Suppressor macrophage treated with lipopolysaccharide for 4 hours (primary cell): ENCODE measurements at places on chromosomes 13 and 19.

GRCh38 chr13:27534108-27534980, 84.0 kb upstream of the MTIF3 start:
- DNase-seq: no peak

- no peak for DNase-seq
Measured at GRCh38 chr13:42043676-42044075, 4.8 kb upstream of the DGKH start.

DNA sequence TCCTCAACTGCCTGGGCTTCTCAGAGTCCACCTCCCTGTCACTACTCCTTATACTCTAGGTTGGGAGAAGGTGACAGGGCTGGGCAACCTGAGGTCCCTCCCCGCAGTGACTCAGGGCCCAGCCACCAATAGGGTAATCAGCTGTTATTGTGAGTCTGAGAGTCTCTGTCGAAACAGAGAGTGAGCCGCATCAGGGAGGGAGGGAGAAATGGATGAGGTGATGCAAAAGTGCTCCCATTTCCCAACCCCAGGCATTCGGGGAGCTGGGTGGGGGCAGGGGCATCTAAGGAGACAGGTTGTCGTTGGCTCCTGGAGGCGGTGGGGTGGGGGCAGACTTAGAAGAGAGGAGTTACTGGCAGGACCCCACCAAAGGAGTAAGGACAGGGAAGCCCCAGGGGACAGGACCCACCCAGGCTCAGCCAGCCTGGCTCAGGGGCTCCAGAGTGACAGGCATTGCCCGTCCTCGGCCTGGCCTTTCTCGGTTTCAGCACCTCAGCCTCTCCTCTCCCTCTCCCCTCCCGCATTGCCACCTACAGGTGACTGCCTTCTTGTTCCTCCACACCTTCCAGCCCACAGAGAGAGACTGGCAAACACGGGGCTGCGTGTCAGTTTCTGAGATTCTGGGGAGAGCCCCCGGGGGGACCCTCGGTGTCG, at the start of gene DMKN:
TSS of gene DMKN (minus strand) at position 22 of the 654 bp plus-strand sequence. CDS start 174 bp downstream, outside the sequence.
- no peak for DNase-seq

DNA sequence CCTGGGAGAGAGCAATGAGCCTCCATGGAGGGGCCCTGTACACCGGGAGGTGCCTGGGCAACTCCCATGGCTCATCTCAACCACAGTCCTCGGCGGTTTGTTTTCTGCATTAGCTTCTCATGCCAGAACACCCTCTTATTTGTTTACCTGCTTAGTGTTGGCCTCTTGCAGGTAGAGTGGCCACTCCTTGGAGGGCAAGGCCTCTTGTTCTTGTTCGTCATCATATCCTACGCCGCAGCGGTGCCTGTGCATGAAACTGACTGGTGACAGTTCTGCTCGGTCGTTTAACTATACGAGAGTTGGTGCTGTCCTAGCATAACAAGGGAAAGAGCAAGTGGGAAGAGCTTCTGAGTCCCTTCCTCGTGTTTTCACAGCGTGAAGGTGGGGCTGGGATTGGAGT, 40.5 kb upstream of the RNF113B start:
- no peak for DNase-seq

DNA sequence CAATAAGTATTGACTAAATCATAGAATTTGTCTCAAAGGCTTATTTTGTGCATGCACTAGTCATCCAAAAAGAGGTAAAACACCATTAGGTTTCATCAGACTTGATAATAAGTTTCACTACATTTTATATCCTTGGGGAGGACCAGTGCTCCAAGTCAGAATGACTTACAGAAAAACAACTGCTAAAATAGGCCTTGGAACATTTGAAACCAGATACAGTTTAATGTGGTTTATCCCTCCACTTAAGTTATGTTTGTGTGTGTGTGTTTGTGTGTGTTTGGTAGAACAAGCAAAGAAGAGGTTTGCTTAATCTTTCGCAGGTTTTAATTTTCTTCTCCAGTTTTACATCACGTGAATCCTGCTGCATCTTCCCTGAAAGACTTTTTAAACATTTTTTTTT, 570.9 kb downstream of the PCDH9 start:
- DNase-seq: no peak

DNA sequence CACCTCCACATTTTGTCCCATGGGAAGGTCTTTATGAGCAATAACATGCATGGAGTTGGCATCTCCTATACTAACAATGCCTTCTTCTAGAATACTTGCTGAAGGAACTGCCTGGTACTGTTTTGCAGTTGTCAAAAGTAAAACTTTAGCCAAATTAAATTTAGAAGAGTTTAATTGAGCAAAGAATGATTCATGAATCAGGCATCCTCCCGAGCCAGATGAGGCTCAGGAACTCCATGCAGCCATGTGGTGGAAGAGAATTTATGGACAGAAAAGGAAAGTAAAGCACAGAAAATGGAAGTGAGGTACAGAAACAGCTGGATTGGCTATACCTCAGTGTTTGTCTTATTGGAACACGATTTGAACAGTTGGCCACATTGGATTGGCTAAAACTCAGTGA, 1081.9 kb downstream of the SLITRK1 start:
- DNase-seq: no peak

DNA sequence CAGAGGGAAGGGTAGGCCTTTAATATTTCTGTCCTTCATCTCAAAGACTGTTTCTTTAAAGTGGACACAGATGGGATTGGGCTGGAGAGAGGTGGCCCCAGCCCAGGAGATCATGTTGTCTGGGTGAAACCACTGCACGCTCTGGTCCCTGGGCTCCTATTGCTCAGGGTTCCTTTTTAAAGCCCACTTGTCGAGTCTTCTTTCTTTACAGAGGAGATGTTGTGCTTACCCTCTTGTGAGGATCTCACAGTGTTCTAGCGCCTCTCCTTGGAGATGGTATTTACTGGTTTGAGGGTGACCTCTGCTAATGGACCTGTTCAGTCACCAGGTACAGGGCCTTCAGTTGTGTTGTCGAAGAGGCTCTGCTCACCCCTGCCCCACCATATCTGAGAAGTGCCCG, 128.4 kb downstream of the TM9SF2 start:
- DNase-seq: no peak

- peak; percentile 24 for DNase-seq
Measured at GRCh38 chr19:35718345-35719041, 690 bp downstream of the KMT2B start.

GRCh38 chr13:26440111-26440510, 117.4 kb upstream of the WASF3 start:
- DNase-seq: no peak

- no peak for DNase-seq
Measured at GRCh38 chr13:100755891-100756290, 81.3 kb upstream of the TMTC4 start.

DNA sequence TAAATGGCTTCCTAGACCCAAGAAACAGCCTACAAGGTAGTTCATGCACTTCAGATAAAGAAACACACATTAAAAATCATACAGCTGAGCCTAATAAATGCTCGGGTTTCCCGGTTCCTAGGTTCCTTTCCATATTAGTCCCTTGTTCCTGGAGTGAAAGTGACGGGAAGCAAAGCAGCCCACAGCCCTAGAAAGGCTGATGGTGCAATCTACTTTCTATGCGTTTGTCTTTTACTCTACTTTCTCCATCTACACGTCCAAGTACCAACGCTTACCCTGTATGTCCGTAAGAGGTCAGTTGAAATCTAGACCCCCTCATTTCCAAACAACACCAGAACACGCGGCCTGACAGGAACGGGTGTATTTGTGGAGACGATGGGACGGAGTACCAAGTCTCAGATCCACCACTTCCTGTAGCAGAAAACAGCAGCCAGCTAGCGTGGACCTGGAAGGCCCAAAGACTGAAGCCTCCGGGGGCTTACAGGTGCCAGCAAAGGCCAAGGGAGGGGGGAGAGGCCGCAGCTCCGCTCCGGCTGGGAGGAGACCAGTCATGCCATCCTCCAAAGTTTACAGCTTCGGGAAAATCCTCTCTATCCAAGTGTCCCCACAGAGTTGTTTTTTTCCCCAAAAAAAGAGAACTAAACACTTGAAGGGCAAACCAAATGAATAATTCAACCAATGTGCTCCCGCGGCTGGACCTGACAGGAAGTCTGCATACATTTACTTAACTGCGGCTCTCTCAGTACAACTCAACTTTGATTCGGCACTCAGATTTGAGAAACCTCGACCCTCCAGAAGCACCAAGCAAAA, 34.1 kb downstream of the STK24 start:
- peak; percentile 74 for DNase-seq

GRCh38 chr13:37953696-37954095, 84.1 kb upstream of the TRPC4 start:
- DNase-seq: no peak

DNA sequence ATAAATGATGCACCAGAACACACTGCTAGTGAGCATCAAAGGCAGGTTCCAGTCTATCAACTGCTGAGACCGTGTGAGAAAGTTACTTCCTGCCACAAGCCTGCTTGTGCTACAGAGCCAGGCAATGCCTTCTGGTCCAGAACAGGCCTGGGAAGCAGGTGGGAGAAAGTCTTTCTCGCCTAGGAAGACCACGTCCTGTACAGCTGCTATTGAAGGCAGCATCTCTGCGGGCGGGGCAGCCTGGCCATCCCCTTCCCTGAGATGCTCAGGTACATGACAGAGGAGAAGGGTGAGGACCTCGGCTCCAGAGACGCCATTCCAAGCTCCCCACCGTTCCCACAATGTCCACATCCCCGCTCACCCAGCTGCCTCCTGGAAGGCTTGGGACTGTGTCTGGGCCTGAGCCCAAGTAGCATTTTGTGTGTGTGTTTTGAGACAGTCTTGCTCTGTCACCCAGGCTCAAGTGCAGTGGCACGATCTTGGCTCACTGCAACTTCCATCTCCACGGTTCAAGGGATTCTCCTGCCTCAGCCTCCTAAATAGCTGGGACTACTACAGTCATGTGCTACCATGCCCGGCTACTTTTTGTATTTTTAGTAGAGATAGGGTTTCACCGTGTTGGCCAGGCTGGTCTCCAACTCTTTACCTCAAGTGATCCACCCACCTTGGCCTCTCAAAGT, 3.4 kb downstream of the RFX1 start:
- no peak for DNase-seq

DNA sequence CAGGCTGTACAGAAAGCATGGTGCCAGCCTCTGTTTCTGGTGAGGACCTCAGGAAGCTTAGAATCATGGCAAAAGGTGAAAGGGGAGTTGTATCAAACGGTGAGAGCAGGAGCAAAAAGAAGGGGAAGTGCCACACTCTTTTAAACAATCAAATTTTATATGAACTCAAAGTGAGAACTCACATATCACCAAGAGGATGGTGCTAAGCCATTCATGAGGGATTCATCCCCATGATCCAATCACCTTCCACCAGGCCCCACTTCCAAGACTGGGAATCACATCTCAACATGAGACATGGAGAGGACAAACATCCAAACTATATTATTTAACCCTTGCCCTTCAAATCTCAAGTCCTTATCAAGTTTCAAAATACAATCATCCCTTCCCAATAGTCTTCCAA, 836.7 kb downstream of the SLITRK5 start:
- DNase-seq: no peak

DNA sequence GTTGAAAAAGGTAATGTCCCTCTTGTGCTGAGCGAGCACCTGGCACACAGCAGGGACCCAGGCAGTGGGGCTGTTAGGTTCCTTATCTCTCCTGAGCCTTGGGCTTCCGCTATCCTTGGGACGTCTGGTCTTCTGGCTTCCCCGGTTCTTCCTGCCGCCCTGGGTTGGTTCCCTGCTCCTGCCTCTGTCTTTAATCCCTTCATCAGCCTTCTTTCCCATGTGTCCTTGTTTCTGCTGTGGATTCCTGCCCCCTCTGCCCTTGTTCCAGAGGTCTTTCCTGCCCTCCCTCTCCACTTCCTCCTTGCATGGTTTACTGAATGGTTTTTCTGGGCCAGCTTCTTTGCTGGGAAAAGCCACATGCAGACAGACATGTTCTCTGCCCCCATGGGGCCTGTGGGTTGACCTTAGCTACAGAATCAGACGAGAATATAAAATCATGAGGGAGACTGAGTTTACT, 2.6 kb downstream of the EPN1 start:
- no peak for DNase-seq

GRCh38 chr13:79435561-79435990, 29.5 kb upstream of the RBM26 start:
- DNase-seq: no peak

- DNase-seq: no peak
Measured at GRCh38 chr13:29856426-29856825, 6.0 kb upstream of the UBL3 start.

- DNase-seq: peak; percentile 83
Measured at GRCh38 chr13:48304143-48304876, 759 bp downstream of the RB1 start.

GRCh38 chr19:17049711-17050280, 23.2 kb upstream of the CPAMD8 start:
- peak; percentile 16 for DNase-seq

GRCh38 chr13:61084988-61085387, 330.7 kb downstream of the PCDH20 start:
- no peak for DNase-seq

- no peak for DNase-seq
Measured at GRCh38 chr13:42762251-42762650, 19.1 kb upstream of the FAM216B start.

- DNase-seq: no peak
Measured at GRCh38 chr13:37194428-37194861, 89.0 kb upstream of the CSNK1A1L start.

GRCh38 chr19:58154287-58154678, 3.7 kb upstream of the ZNF329 start:
- DNase-seq: no peak

DNA sequence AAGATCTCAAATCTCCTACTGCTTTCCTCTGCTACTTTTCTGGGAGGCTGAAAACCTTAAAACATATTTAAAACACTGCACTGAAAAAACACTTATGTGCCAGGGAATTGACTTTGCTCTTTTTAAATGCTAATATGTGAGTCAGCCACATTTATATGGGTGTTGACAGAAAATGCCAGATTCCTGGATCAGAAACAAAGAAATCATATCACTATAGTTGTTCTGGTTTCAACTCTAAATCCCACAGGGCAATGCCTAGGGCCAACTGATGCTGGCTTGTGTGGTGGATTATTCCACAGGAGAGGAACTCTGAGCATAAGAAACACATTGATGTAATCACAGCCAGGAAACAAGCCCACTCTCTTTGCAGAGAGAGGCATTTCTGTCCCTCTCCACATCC, 1439.0 kb upstream of the SPRY2 start:
- no peak for DNase-seq

GRCh38 chr19:48629297-48629598, 7.9 kb downstream of the DBP start:
- DNase-seq: no peak

DNA sequence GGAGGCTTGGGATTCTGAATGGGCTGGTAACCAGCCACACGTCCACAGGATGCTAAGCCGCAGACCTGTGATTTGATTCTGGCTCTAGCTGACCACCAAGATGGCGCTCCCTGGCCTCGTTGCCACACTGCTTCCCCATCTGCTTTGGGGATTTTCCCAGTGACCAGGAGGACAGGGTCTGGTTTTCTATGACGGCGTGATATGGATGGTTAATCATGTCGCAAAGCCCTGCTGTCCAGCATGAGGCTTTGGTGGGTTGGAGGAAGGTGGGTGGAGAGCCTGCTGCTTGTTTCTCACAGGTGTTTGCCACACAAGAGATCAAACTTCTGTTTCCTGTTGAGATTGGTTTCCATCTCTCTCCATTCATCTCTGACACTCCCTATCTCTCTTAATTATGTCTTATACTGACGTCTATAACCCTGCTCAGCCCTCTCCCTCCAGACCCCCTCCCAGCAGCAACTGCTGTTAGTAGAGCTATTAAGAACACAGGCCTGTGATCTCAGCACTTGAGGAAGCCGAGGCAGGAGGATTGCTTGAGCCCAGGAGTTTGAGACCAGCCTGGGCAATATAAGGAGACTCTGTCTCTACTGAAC, 102.7 kb downstream of the SIPA1L3 start:
- DNase-seq: no peak

GRCh38 chr13:27922883-27923612, 3.2 kb downstream of the PDX1 start:
- no peak for DNase-seq

- no peak for DNase-seq
Measured at GRCh38 chr19:56174550-56174949, 1.3 kb upstream of the GALP start.
